ENCODE measurements at places on chromosomes 5 and 9. TPM values are rescaled to one million over a fixed set of nuclear protein-coding genes. Genes with fewer than 3 reads are reported as not detected.

ECM2 gene
- not detected for polyA plus RNA-seq

CERCAM gene
- polyA plus RNA-seq: 2.5 TPM

FSTL4 gene
- polyA plus RNA-seq: not detected

FCN1 gene
- polyA plus RNA-seq: 6,268 TPM

CCDC171 gene
- polyA plus RNA-seq: 0.03 TPM

ZNF484 gene
- polyA plus RNA-seq: 1.1 TPM

PHF24 gene
- not detected for polyA plus RNA-seq

PCDHA10 gene
- not detected for polyA plus RNA-seq

GBGT1 gene
- 54.6 TPM for polyA plus RNA-seq

SPATA31D4 gene
- not detected for polyA plus RNA-seq

All from CD14-positive monocyte (primary cell).